ENCODE measurements at places on chromosomes 12 and 14.

GRCh38 chr14:72443991-72444441 lies 449.9 kb downstream of the DPF3 start:
- DNase-seq: peak; percentile 20

GRCh38 chr12:104456950-104457745 lies 400 bp downstream of the CHST11 start:
- no peak for DNase-seq

- no peak for DNase-seq
Measured at GRCh38 chr12:98924-99352, 32.4 kb downstream of the IQSEC3 start.

DNA sequence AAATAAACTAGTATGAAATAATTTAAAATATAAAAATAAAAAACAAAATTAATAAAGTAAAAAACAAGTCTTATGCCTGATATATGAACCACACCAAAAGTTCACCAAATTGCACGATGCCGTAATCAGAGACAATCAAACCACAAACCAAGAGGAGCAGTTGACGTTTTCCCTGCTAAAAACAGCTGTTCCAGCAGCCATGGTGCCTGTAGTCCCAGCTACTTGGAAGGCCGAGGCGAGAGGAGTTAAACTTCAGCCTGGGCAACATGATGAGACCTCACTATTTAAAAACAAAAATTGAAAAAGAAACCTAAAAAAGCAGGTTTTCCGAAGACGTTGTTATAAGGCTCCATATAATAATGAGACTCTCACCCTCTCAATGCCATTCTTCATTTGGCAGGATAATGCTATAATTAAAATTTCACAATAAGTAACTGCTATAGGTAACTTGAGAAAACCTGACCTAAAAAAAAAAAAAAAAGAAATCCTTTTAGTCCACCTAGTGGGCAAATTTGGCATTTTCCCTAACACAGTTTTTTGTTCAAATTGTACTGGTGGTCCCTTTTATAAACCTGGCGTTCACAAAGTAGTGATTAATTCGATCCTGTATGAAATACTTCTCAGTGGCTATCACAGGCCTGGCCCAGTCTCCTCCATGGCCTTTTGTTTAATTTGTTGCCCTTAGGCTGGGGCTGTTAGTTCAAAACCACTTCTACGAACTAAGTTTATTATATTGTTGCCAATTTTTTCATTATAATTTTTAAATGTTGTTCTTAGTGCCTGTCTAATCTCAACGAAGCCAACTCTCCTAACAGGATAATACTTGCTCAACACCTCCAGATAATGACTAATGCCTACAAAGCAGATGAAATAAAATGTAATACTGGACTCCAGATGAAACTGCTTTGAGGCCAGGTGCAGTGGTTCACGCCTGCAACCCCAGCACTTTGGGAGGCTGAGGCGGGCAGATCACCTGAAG lies 62.1 kb downstream of the TNFAIP2 start:
- no peak for DNase-seq

GRCh38 chr14:100540141-100540925 lies 46.9 kb downstream of the BEGAIN start:
- DNase-seq: no peak

- no peak for DNase-seq
Measured at GRCh38 chr14:101233021-101233366, 328.3 kb upstream of the DIO3 start.

GRCh38 chr12:1591034-1591433 lies 3.3 kb downstream of the FBXL14 start:
- DNase-seq: no peak

DNA sequence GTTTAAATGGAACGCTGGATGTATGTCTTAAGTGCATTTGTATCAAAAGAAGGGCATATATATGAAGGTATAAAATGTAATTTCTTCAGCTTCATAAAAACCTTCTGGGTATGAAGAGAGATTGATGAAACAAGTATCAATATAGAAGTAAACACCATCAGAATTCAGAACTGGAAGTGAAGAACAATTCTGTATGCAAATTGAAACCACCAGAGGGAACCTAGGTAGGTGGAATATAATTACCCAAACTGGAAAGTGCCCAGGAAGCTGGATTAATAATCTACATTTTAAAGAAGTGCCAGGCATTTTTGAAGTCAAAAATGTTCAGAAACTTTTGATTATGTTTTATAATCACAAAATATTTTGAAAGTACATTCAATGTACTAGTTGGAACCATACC lies 336.2 kb upstream of the GARIN6 start:
- DNase-seq: no peak

DNA sequence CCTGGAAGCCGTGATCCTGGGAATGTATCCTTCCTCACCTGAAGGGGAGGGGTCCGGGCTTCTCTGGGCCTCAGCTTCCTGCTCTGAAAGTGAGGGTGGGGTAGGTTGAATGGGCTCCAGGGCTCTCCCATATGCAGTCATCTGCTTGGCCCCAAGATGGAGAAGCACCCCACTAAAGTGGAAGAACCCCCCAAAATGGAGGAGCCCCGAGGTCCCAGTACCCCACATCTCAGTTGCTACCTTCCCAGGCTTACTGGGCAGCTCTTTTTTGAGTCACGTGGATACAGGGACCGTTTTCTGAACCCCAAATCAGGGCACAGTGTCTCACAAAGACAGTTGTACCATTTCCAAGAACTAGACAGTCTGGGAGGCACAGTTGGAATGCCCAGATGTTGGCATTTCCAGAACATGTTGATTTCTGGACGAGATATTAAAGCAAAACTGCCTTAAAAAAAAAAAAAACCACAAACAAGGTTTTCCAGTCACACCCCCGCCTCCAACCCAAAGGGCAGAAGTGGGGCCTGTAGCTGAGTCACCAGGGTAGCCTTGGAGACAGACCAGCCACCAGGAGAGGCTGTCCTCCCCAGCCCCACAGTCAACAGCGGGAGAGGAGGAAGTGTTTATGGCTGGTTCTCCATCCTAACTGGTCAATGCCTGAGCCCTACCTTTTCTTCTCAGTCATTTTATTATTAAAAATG lies 12.1 kb downstream of the VASH1 start:
- no peak for DNase-seq

GRCh38 chr12:51911788-51912711 lies 4.7 kb downstream of the ACVRL1 start:
- DNase-seq: no peak

DNA sequence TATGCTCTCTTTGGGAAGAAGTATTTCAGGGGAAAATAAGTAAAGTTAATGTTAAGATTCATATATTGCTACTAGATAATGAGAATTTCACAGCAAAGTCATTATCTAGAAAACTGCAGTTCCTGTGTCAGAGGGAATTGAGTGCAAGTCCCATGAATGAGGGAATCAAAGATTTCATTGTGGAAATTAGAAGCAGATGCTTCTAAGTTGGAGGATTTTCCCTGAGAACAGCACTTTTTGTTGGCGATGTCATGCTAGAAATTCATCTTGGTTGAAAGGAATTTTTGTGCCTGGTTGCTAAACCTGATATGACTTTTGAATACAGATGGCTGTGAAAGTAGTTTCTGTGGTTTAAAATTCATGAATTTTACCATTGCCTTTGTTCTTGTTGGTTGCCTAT lies 25.6 kb downstream of the FRMD6 start:
- DNase-seq: no peak

DNA sequence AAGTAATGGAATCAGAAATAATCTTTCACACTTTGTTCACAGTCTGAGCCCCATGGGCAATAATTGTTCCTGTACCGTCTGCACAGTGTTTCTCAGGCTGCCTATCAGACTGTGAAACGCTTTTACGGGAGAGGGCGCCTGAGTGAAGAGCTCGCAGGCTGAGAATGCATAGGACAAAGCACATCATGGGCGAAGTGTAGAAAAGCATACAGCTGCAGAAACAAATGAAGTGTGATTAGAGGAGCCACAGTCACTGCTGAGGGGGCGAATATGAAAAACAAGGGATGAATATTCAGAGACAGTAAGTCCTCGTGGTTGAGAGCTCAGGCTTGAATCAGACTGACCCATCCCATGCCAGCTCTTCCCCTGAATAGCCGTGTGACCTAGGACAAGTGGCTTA lies 438.4 kb upstream of the DCN start:
- DNase-seq: no peak

- DNase-seq: no peak
Measured at GRCh38 chr14:64440494-64440893, 24.8 kb upstream of the AKAP5 start.

- no peak for DNase-seq
Measured at GRCh38 chr12:57929092-57929830, 12.1 kb upstream of the ATP23 start.

- peak; percentile 48 for DNase-seq
Measured at GRCh38 chr12:48917857-48918537, 7.3 kb downstream of the FKBP11 start.

- no peak for DNase-seq
Measured at GRCh38 chr14:102655137-102655536, 62.7 kb downstream of the RCOR1 start.

DNA sequence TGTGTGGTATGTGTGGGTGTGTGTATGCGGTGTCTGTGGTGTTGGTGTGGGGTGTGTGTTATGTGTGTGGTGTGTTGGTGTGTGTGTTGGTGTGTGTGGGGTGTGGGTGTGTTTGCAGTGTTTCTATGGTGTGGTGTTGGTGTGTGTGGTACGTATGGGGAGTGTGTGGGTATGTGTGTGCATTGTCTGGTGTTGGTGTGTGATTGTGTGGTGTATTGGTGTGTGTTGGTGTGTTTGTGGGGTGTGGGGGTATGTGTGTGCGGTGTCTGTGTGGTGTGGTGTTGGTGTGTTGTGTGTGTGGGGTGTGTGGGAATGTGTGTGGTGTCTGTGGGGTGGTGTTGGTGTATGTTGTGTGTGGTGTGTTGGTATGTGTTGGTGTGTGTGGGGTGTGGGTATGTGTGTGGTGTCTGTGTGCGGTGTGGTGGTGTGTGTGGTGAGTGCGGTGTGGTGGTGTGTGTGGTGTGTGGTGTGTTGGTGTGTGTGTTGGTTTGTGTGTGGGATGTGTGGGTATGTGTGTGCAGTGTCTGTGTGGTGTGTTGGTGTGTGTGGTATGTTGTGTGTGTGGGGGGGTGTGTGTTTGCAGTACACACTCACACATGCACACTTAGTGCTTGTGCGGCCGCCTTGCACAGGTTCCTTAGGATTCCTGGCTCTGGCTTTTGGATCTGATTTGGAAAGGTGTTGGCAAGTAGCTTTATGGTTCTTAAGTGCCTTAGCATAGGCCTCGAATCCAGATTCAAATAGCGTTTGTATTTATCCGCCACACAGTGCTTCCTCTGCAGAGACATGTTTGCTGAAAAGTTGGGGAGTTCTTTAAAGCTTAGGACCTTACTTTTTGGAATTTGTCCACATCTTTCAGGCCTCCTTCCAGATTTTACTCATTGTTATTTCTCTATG lies 16.4 kb downstream of the MLXIP start:
- no peak for DNase-seq

DNA sequence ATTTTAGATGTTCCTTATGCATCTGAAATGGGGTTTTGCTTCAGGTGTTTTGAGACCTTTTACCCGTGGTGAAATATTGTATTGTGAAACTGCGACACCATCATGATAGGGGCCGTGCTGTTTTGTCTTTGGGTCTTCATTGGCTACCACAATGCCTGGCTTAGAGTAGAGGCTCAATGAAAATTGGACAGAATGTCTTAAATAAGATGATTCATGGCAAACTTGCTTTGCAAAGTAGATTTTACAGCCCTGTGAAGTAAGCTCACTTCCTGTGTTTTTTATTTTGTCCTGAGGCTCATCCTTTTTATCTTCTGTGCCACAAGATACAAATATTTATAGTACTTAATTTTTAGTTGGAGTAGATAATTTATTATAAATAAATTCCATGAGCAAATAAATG lies 111.3 kb upstream of the FRMD6 start:
- no peak for DNase-seq

- DNase-seq: no peak
Measured at GRCh38 chr12:57822392-57823130, 4.0 kb upstream of the AVIL start.

GRCh38 chr12:53061404-53062010 lies 11.6 kb downstream of the TNS2 start:
- DNase-seq: no peak

DNA sequence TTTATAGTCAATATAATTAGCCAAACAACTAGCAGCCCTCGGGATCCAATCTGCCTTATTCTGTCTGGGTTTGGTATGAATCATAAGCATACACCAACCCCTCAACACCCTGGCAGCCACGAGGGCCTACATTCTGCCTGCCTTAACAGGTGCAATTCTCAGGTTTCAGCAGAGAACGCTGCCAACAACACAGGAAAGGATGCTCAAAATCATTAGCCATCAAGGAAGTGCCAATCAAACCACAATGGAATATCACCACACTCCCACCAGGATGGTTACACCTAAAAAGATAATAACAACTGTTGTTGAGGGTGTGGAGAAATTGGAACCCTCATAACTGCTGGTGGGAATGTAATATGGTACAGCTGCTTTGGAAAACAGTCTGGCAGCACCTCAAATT lies 122.8 kb downstream of the TTC7B start:
- no peak for DNase-seq

DNA sequence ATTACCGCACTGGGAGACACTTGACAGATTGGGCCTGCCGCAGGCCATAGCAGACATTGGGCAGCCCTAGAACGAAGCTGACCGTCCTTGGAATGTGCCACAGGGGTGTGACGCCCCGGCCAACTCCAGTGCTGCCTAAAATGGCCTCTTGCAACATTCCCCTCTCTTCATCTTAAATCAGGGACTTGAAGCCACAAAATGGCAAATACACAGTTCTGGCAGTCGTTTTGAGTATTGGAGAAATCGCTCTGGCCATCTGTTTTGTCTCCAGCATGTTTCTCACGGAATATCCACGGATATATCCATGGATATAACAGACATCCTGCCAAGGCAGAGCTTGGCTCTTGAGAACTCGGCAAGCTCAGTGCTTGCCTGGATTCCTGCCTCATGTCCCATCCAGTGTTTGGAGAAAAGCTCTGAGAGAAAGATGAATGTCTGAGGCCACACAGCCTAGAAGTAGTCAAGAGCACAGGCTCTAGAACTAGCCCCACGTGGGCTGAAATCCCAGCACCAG lies 158.4 kb downstream of the CHST11 start:
- no peak for DNase-seq

GRCh38 chr12:24441458-24441857 lies 492.0 kb upstream of the SOX5 start:
- no peak for DNase-seq

DNA sequence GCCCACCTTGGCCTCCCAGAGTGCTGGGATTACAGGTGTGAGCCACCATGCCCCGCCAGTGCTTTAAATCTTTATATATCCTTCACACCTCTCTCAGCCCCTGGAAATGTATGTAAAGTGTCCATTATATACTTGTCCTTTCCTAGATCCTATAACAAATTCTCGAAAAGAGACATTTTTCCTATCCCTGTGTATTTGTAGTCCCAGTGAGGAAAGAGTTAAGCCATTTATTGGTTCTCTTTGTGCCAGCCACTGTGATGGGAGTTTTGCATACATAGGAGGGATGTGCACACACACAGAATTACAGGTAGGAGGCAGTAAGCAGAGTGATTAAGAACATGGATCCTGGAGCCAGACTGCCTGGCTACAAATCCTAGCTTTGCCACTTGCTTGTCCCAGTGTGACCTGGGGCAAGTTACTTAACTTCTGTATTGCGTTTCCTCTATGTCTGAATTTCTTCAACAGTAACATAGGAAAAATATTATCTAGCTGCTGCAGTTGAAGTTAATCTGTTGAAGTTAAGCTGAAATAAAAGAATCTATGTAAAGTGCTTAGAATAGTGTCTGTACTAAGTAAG lies 2.1 kb upstream of the RABGGTA start:
- DNase-seq: no peak

- DNase-seq: no peak
Measured at GRCh38 chr14:102390064-102390855, 27.5 kb downstream of the TECPR2 start.

GRCh38 chr14:97361958-97362357 lies 564.8 kb downstream of the VRK1 start:
- DNase-seq: no peak

- no peak for DNase-seq
Measured at GRCh38 chr12:52169886-52170285, 21.9 kb downstream of the KRT80 start.
